Stimulated activated CD8-positive, alpha-beta memory T cell treated with anti-CD3 and anti-CD28 coated beads, Interleukin-4, amount 100 ng/mL, for 4 hours (primary cell): ENCODE measurements at places on chromosomes 7 and 10.

DNA sequence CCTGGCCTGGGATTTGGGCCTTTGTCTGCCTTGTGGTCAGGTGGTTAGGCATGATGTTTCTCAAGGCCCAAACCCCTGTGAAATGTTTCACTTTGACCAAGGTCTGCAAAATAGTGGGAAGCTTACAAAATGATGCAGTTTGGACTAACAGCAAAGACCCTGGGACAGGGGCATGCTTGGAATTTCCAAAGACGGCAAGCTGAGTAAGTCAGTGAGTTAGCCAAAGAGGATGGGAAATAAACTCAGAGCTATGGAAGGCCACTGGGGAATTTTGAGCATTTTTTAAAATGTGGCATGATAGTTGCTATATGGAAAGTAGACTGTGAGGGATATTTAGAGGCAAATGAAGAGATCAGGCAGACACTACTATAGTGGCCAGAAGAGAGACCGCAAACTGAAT lies 31.6 kb upstream of the PPP1R3C start:
- no peak for DNase-seq

DNA sequence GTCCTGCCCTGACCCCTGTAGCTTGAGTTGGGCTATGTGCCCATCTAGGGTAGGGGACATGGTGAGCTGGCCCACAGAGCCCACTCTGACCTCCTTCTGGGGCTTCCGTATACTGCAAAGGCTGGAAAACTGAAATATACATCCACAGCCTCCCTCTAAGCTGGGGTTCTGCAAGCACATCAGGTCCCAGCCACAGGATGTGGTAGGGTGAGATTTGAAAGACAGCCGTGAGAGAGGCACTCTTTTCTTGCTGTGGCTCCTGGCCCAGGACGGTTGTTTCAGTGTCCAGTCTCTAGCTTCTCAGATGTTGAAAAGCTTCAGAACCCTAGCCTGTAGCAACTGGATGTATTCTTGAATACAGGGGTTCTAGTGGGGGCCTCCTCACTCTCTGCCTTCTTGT lies 60.1 kb upstream of the ADRB1 start:
- DNase-seq: no peak

DNA sequence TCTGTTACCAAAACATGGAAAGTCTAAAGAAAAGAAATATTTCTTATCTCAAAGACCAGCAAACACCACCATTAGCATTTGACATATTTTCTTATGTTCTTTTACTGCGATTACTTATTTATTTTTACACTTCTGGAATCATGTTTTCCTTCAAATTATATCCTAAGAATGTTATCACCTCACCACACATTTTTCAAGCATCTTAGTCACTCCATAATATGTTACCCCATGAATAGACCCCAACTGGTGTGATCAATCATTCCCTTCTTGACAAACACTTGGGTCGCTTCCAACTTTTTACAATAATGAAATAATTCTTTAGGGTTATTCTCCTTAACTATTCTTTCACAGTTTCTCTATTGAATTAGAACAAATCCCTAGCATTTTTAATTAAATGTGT lies 67.4 kb downstream of the AMPH start:
- no peak for DNase-seq

GRCh38 chr10:72243822-72244437 lies 27.9 kb upstream of the ASCC1 start:
- DNase-seq: no peak

- no peak for DNase-seq
Observed at GRCh38 chr7:47949703-47950102, 1.4 kb upstream of the PKD1L1 start.

DNA sequence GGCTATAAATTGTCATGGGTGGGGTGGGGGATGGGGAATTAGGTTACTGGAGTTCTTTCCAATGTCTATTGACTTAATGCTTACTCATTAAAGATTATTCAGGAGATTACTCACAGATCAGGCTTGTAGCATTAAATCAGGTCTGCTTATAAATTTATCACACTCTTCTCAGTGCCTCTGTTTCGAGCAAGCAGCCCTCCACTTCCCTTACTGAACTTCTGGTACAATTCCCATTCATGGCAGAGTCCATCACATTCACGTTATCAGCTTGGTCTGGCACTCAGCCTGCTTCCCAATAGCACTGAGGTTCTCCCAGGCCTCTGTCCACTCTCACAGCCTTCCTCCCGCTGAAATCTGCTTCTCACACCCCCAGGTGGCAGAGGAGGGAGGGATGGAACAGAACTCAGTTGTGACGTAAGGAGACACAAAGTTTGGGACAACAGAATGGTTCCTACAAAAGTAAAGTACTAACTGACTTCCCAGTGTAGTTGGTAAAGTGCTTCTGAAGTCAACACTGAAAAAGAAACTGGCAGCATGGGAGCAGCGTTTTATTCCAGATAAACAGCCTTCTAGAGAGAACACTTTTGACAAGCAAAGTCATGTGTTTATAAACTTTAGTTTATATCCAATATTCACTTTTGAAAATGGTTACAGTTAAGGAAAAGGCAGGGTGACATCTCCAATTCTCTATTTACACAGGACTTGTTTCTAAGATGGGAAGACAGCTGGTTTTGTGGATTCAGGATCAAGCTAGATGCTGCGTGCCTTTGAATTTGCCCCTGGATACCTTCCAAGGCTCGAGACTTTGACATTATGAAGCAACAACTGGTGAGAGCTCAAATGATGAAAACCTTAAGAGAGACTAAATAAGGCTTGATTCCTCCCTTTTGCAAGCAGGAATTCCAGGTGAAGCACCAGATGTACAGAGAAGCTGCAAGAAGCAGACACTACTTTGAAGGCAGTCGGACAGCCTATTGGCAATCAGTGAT lies 81.4 kb downstream of the ATXN7L1 start:
- no peak for DNase-seq

DNA sequence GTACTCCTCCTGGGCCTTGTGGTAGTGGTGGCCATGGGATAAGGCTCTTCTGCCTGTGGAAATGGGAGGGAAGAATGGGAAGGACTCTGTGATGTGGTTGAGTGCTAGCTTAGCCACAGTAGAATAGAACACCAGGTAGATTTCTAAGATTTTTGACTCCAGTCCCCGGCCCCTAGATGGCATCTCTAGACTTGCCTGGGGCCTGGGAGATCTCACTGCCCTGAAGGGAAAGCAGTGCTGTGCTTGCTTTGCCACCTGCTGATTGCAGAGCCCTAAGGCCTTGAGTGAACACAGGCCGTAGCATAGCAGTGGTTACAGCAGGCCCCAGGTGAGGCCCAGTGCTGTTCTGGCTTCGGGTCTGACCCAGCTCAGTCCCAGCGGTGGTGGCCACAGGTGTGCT lies 252.0 kb downstream of the TCF7L2 start:
- no peak for DNase-seq

GRCh38 chr7:15166620-15167019 lies 264.1 kb upstream of the DGKB start:
- no peak for DNase-seq

DNA sequence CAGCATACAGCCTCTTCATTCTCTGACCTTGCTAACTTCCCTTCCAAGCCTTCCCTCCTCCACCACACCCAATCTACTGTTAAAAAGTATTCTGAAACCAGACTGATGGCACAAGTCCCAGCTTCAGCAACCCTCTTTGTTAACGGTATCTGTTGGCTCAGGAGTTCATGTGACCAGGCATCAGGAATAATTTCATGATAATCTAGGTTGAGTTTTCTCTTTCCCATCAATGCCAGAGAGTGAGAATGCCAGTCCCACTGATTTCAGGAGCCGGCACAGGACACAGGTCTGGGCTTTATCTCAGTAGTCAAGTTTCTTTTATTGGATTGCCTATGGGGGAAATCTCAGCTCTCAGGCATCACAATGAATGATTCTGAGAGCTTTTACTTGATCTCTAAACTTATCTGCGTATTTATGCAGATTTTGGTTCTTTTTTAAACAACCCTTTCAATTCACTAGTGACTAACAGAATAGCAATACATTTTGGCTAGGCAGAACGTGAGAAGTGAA lies 231.0 kb upstream of the LYZL1 start:
- no peak for DNase-seq

- no peak for DNase-seq
Observed at GRCh38 chr10:89327803-89328441, at the start of gene IFIT3. Gene IFIT3 (plus strand): TSS chr10:89327997. CDS start chr10:89328074, 77 bp downstream.

GRCh38 chr10:126223512-126224067 lies 164.7 kb downstream of the ADAM12 start:
- no peak for DNase-seq

GRCh38 chr10:84101042-84101441 lies 38.3 kb upstream of the GHITM start:
- DNase-seq: no peak

DNA sequence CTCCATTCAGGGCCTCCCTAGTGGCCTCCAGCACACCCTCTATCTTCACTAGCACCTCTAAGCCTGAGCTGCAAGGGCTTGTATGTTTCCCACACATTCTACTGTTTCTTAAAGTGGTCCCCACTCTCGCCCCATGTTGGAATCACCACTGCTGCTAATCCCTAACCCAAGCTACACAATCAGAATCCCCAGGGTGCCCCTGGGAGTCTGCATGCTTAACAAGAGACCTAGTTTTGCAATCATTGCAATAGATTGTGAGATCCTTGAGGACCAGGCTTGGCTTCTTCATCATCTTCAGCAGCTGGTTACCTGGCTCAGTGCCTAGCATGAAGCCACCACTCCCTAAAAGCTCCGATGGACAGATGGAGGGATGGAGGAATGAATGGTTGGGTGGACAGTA lies 113.9 kb downstream of the MYOF start:
- no peak for DNase-seq

DNA sequence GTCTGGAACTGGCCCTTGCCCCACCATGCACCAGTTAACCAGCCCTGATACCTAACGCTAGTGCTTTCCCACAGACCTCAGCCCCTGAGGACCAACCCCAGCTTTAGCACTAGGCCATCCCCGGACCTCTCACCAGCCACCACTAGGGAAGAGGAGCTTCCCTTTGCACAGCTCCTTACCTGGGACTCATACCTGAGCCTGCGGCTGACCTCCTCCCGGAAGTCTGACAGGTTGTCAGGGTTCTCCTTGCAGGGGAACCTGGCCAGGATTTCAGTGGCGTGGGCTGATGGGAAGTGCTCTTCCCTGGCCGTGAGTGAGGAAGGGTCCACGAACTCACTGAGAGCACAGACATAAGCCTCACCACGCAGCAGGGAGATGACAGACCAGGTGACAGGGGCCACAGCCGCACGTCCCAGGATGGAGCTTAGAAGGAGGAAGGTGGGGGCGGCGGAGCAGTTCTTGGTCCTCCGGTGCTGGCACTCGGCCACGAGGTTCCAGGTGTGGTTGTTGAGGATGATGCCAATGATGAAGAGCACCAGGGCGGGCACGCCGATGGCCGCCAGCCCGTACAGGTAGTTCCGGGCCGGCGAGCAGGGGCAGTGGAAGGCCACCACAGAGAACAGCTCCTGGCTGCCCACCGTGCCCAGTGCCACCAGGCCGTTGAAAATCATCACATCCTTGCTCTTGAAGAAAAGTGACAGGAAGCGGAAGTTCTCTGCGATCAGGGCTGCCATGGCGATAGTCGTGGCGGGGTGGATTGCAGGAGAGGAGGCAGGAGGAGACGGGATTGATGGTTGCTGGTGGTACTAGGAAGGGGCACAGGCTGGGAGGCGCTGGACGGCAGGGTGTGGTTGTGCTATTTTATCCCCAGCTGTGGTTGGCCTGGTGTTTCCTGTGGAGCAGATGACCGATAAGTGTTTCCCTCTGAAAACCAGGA lies 2.7 kb downstream of the CALHM2 start:
- no peak for DNase-seq
